Ascending aorta (tissue), 2 donors: ENCODE measurements at places on chromosomes 5 and 9. TPM values are rescaled to one million over a fixed set of nuclear protein-coding genes. Genes with fewer than 3 reads are reported as not detected.

- no peak for DNase-seq
These were observed 30.0 kb upstream of the TRIO start for GRCh38 chr5:14112998-14113652.

GRCh38 chr5:149012350-149012749 is 50.5 kb downstream of the SH3TC2 start:
- no peak for DNase-seq

DNA sequence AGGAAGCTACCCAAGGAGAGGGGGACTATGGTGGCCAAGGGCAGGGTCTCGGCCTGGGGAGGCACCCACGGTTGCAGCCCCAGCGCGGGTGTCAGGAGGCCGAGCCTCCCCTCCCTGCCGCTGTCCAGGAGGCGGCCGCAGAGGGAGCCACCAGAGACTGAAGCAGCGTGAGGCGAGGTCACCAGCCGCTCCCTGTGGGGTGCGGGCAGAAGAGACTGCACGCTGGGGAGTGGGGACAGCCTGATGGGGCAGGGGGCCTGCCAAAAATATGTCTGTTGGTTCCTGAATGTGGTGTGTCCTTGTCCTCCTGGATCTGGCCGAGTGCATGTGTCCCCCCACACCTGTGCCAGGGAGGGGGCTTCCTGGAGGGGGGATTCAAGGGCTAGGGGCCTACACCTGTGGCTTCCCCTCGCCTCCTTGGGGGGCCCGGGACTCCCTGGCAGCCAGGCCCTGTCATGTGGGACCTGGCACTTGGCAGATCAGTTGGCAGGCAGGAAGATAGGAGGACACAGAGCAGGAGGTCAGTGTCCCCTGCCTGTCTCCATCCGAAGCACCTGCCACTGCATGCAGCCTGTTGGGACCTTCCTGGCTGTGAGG is 131.2 kb downstream of the DAB2IP start:
- no peak for DNase-seq

DNA sequence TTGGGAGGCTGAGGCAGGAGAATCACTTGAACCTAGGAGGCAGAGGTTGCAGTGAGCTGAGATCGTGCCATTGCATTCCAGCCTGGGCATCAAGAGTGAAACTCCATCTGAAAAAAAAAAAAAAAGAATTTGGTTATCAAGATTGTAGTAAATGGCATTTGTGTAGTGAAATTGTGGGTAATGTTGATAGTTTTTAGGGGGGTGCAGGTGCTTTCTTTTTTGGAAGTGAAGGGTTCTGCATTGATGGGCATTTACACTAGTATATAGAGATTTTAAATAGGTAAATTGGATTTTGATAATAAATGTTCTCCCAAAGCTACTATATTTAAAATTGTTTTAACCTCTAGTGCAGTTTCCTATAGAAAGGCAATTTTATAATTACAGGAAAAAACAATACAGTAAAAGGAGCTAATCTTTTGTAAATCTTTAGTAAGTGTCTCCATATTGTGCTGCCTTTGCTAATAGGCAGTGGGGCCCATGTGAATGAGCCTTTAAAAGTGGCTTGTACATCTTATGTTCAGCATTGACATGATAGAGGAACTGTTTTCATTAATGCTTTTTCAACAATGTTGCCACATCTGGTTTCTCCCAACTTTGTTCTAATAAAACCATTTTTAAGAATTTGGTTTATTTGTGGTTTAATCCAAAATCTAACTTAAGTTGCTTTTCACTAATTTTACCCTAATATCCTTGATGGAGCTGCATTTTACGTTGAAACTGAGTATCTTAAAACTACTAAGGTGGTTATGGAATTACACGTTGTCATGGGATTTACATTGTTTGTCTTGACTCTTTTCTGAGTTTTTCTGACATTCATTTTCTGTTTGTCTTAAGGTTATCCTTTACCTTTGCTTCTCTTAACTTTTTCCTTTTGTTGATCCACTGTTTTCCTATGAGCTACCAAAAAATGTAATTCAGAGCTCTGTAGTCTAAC is 11.1 kb downstream of the MATR3 start:
- DNase-seq, result no peak

GRCh38 chr5:177491429-177491945 is 5.9 kb downstream of the PDLIM7 start:
- DNase-seq, result no peak

DNA sequence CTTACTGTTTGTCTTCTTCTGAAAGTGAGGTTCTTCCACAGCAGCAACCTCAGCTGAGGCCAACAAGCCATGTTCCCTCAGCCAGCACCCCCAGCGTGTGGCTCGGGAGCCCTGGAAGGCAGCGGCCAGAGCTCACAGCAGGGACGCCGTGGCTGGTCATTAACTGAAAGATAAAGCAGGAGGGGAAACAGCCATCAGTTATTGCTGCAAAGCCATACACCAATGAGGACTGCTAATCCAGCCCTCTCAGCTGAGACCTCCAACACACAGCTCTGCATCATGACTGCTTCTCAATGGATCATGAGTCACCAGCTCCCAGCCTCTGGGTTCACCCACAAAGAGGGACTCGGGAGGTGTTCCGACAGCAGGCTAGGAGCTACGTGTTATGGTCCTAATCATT is 24.3 kb downstream of the ABCA1 start:
- DNase-seq, result no peak

- no peak for DNase-seq
These were observed 235.7 kb downstream of the CDK5RAP2 start for GRCh38 chr9:120344230-120344629.

DNA sequence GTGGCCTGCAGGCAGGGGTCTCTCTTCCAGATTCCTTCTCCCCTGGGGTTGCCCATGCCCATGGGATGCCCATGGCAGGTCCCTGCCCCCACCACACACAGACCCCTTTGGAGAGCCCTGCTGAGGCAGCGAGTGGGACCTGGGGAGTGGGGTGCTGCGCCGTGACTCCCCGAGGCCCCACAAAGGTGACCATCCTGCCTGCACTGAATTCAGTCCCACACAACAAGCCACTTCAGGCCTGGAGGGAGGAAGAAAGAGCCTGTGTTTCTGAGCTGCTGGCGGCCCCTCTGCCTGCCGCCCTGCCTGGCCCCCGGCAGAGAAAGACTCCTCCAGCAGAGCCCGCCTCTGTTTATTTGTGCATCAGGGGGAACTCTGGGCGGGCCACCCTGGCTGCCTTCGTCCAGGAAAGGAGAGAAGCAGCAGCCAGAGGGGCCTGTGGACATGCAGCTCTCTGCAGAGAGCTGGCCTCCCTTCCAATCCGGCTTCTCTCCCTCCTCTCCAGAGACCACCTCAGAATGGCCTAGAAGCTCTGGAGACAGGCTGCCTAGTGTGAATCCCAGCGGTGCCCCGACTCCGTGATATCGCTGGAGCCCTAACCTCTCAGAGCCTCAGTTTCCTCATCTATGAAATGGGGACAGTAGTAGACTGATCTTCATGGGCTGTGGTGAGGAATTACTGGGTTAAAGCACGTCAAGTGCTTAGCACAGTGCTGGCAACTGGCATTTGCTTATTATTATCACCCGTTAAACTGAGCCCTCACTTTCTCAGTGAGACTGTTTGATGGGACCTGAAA is 72.9 kb downstream of the COL27A1 start:
- DNase-seq, result no peak

DNA sequence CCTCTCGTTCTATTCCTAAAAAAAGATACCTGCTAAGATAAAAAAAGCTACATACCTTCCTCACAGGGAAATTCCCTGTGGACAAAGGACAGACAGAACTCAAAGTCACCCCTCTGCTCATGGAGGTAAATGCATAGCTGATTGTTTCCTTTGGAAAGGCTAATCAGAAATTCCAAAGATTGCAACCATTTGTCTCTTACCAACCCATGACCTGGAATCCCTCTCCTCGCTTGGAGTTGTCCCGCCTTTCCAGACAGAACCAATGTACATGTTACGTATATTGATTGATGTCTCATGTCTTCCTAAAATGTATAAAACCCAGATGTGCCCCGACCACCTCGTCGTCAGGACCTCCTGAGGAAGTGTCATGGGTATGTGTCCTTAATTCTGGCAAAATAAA is 49.2 kb upstream of the LIFR start:
- no peak for DNase-seq

The GFPT2 gene
- 25.2 TPM for total RNA-seq

The PCYOX1L gene
- total RNA-seq, result 1.5 TPM

- DNase-seq, result no peak
These were observed 140.6 kb downstream of the SEMA5A start for GRCh38 chr5:9405196-9405754.

DNA sequence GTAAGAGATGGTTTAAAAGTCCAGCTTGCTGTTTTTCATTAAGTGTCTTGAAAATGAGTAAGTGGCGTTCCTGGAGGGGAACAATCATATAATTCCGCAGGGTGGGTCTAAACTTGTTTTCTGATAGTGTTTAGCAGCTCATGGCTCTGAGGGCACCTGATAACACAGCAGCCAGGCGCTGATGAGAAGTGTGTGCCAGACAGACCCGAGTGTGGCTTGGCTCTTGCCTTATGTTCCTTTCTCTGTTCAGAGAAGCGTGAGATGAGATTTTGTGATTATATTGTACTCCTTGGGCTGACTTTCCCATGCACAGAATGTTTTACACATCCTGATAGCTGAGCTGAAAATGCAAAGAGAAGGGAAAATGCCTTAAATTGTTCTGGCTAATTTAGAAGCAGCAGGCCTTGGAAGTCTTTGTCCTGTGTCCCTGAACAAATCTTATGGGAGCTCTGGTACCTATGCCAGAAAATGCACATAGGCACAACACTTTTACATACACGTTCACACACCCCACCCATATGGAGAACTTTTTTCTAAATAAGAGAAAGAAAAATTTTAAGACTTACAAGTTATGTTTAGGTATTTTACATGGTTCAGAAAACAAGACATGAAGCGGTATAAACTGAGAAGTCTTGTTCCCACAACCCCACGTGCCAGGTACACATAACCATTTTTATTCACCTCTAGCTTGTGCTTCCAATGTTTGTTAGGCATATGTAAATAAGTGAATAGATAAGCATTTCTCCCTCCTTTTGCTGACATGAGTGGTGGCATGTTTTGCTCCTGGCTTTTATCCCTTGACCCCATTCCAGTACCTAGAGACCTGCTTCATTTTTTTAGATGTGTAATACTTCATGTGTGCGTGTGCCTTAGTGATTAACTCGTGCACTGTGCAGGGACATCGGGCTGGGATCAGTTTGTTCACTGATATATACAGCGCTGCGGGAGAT is 152.2 kb upstream of the OTULINL start:
- no peak for DNase-seq

DNA sequence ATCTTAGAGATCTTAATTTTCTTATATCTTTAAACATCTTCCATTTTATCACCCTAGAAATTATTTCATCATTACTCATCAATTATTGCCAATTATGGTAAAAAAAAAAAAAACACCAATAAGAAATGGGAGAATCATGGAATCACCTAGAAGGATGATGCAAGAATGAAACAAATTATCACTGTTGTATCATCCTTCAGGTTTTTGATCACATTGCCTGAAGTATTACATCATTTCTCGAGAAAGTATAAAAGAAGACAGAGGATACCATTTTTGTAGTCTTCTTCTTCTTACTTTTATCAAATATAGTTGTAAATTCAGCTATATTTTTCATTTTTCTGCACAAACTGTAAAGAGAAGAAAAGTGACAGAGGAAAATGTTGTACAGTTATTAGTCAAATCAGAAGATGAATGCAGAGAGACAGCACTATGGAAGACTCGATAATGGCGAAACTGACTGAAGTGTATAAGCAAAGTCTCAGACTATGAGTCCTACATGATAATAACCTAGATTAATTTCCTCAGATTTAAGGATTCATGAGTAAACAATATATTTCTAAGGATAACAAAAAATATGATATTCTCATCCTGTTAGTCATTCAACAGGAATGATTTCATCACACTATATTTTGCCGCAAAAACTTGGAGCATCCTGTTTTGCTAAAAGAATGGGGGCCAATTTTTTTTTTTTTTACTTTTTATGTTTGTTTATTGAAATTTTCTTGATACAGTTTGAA is 5.9 kb upstream of the STC2 start:
- no peak for DNase-seq

The ELOVL7 gene
- total RNA-seq, result 41.8 TPM

- DNase-seq, result no peak
These were observed 8.5 kb upstream of the LURAP1L start for GRCh38 chr9:12766357-12766756.

The PTGR1 gene
- total RNA-seq, result 86.2 TPM

The CD14 gene
- total RNA-seq, result 122 TPM

DNA sequence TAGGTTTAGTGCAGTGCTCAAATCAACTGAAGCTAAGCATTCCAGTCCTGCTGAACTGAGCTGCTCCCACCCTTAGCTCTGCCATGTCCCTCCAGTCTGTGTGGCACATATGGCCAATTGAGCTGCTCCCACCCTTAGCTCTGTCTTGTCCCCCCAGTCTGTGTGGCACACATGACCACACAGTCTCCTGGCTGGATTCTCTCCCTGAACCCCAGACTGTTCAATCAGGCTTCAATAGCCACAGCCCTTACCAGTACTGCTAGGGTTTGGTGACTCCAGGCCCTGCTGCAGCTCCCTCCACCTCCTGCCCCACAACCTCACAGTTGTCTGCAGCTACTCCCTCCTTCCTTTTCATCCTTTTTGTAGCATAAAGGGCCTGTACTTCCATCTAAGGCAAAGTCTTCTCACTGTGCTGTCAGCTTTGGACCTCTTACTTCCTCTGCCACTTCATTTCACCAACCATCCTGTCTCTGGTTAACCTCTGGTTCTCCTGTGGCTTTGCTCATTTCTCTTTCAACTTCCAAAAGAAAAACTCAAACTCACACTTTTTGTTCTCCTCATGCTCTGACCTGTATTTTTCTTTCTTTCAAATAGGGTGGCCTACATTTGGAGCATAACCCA is 50.8 kb downstream of the ADAMTS12 start:
- no peak for DNase-seq

DNA sequence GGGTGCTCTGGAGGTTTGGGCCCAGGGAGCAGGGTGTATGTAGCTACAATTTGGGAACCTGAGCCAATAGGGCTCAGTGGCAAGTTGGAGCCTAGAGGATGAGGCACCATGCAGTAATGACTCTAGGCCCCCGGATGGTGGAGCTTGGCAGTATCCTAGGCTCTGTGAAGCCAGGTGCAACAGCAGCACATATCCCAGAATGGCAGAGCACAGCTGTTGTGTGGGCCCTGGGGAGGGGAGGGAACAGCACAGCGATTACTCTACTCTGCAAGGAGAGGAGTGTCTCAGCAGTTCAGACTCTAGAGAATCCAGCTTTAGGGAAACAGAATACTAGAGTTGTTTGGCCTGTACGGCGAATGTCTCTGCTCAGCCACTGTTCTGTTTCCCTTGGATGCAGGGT is 56.1 kb downstream of the LRRTM2 start:
- no peak for DNase-seq

- no peak for DNase-seq
These were observed 20.0 kb downstream of the PTPN3 start for GRCh38 chr9:109478051-109478563.

The RPL35 gene
- 2,123 TPM for total RNA-seq

- no peak for DNase-seq
These were observed 66.6 kb downstream of the NPR3 start for GRCh38 chr5:32777733-32778132.
